T-helper 2 cell treated with Interferon-gamma antibody and Interleukin-4, amounts not matched to agents 5 μg/mL and 100 μg/mL, for 36 hours (primary cell): ENCODE measurements at places on chromosomes 13 and 19.
A peak's percentile ranks its signal among the peaks of the same experiment; 100 is the strongest.

GRCh38 chr19:47444388-47444821 lies 25.1 kb upstream of the MEIS3 start:
- no peak for DNase-seq

GRCh38 chr13:66974174-66974573 lies 256.0 kb downstream of the PCDH9 start:
- DNase-seq, result no peak

- no peak for DNase-seq
Observed at GRCh38 chr13:109454167-109454917, 332.0 kb downstream of the IRS2 start.

DNA sequence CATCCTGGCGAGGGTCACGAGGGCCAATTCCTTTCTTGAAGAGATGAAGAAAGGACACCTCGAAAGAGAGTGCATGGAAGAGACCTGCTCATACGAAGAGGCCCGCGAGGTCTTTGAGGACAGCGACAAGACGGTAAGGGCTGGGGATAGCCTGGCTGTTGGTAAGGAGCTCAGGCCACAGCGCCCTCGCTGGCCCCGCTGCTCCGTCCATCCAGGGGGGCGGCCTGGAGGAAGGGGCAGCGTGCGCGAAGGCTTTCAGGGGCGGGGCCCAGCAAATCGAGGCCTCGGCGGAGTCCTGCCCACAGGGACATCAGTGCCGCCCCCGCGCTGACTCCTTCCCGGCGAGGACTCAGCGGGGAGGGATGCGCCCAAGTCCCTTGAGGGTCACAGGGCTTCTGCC lies 6.9 kb downstream of the F10 start:
- DNase-seq, result no peak

- no peak for DNase-seq
Observed at GRCh38 chr13:34507630-34508029, 434.4 kb upstream of the NBEA start.

DNA sequence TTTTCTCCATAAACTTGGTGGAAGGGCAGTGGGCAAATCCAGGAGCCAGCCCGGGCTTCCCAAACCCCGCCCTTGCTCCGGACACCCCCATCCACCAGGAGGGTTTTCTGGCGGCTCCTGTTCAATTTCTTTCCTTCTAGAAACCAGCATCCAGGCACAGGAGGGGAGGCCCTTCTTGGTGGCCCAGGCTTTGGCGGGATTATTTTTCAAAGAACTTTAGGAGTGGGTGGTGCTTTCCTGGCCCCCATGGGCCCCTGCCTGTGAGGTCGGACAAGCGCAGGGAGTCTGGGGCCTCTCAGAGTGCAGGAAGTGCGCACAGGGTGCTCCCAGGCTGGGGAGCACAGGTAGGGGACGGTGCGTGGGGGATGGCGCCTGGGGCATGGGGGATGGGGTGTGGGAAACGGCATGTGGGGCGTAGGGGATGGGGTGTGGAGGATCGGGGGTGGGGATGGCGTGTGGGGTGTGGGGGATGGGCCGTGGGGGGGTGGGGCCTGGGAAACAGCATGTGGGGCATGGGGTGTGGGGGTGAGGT lies 396 bp downstream of the F7 start:
- DNase-seq, result no peak

GRCh38 chr19:39148939-39149529 lies 23.4 kb downstream of the PAK4 start:
- no peak for DNase-seq

DNA sequence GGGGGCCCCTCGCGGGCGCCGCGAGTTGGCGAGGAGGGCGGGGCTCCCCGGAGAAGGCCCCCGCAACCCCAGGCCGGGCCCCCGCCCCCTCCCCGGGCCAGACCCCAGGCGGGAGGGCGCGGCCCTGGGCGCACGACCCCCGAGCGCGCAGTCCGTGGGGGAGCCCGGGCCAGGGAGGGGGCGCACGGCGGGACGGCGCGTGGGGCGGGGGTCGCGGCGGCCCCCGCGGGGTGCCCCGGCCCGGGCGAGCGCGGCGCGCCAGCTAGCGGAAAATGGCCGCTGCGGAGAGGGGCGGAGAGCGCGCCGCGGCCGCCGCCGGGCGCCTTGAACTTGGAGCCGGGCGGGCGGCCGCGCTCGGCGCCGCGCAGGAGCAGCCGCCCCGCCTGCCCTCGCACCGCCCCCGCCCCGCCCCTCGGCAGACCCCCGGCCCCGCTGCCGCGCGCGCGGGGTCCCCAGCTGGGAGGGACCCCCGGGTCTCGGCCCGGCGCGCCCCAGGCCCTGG lies 6.4 kb upstream of the NFIC start:
- DNase-seq, result peak; percentile 21

- no peak for DNase-seq
Observed at GRCh38 chr13:23751195-23751594, 138.0 kb downstream of the MIPEP start.

GRCh38 chr13:91133941-91134802 lies 213.3 kb upstream of the MIR17HG start:
- peak; percentile 4 for DNase-seq

DNA sequence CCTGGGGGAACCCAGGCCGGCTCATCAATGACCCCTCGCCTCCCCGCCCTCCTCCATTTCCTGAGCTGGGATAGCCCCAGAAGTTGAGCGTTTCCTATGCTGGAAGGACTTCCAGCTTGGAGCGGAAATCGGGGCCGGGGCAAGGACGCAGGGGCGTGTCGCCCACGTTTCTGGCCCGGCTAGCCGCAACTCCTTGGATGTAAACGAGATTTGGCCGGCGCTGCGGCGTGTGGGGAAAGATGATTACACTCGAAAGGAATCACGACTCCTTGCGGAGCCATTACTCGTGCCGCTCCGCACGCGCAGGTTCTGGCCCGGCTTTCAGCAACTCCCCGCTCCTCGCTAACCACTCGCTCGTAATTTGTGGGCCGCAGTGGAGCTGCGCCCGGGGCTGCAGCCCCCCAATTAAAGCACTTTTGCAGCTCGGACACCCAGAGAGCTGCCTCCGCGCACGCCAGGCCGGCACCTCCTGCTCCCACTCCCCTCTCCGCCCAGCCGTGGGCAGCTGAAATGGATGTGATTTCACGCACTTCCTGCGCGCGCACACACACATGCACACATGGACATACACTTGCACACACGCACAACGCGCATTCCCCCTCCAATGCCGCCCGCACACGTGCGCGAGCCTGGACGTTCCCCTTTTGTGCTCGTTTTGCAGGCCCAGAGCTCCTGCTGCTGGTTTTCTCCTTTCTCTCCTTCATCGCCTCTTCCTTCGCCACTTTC lies 15.7 kb downstream of the ZIC5 start:
- DNase-seq, result no peak

GRCh38 chr13:26762745-26763345 lies 2.3 kb upstream of the GPR12 start:
- DNase-seq, result no peak

GRCh38 chr13:58999851-59000250 lies 1163.9 kb downstream of the DIAPH3 start:
- DNase-seq, result no peak

DNA sequence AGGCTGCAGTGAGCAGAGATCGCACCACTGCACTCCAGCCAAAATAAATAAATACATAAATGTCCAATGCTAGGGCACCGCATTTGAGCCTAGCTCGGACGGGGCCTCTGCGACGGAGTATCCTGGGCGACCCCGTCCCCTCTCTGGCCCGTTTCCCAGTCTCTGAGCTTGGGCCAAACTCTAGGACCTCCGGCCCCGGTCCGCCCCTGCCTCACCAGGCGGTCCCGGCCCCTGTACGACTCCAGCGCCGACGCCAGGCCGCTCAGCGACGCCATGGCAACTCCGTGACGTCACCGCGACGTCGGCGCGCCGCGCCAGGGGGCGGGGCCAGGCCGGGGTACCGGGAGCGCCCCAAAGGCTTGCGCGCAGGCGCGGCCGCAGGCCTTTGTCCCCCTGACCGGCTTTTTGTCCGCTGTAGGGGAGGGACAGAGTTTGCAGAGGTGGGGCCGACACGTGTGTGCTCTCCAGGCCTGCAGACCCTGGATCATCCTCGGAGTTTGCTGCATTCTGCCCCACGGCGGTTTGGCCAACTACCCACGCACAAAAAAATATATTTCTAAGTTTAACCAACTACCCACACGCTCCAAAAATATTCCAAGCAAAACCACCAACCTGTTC lies at the start of gene PEX11G:
TSS of gene PEX11G (minus strand) at position 300 of the 618 bp plus-strand sequence. CDS start at position 275, 25 bp downstream.
- peak; percentile 92 for DNase-seq

GRCh38 chr19:56086671-56087430 lies 34.2 kb downstream of the ZNF787 start:
- DNase-seq, result no peak

DNA sequence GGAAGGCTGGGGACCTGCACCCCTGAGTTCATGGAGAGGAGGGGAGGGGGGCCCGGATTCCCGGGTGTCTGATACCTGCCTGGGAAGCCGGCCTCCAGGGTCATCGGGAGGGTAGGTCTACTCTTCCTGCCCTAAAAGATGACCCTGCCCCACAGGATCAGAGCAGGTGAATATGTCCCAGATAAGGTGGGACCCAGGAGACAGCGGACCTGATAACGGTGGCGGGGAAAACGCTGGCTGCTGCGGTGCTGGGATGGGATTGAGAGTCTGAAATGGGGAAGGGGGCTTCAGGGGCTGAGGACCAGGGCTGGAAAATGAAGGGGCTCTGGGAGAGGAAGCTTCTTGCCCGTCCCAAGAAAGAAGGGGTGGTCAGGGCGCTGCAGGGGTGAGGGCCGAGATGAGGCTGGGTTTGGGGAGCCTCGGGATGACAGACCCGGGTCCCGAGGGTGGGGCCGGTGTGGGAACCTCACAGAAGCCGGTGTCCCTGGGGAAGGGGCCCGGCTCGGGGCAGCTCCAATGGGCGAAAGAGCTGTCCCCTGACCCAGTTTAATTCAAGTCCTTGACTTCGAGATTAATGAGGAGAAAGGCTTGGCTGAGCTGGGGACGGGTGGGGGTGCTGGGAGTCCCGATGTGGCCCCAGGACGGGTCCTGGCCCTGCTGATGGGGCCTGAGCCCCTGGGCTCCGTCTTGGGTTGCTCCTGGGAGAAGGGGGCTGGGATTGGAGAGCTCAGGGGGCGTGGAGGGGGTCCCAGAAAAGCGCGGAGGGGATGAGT lies 823 bp downstream of the TTYH1 start:
- no peak for DNase-seq

- DNase-seq, result no peak
Observed at GRCh38 chr19:46124638-46125115, at the start of gene IGFL3. IGFL3 (minus strand) TSS chr19:46124688; CDS start chr19:46124649, 39 bp downstream.

DNA sequence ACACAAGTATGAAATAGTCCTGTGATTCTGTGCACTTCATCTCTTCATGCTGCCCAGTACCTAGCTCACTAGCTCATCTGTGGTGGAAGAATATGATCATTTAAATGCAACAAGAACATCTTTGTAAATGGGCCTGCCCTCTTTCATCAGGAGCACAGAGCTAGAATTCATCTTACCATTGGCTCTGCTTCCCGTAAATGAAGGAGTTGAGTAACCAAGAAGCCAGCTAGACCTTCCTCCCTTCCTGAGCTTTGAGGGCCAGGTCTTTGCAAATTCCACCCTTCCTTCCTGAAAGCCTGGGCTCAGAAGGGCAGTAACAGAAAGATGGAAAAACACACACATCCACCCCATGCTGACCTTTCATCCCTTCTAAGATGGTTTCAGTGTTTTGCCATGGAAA lies 82.0 kb downstream of the FRY start:
- no peak for DNase-seq

GRCh38 chr13:30998136-30999088 lies 66.0 kb downstream of the TEX26 start:
- no peak for DNase-seq

DNA sequence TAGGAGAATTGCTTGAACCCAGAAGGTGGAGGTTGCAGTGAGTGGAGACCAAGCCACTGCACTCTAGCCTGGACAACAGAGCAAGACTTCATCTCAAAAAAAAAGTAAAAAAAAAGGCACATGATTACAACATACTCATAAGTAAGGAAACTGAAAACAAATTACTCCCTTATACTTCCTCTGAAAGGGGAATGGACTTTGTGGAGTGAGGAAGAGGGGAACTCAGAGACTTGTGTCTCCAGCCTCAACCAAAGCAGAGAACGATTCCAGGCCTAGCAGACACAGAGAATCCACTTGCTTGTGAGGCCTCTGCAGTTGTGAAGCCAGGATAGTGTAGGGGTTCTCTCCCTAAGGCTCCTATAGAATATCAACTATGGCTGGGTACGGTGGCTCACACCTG lies 4.3 kb upstream of the LATS2 start:
- DNase-seq, result no peak

- DNase-seq, result no peak
Observed at GRCh38 chr13:38024431-38024830, 154.9 kb upstream of the TRPC4 start.

DNA sequence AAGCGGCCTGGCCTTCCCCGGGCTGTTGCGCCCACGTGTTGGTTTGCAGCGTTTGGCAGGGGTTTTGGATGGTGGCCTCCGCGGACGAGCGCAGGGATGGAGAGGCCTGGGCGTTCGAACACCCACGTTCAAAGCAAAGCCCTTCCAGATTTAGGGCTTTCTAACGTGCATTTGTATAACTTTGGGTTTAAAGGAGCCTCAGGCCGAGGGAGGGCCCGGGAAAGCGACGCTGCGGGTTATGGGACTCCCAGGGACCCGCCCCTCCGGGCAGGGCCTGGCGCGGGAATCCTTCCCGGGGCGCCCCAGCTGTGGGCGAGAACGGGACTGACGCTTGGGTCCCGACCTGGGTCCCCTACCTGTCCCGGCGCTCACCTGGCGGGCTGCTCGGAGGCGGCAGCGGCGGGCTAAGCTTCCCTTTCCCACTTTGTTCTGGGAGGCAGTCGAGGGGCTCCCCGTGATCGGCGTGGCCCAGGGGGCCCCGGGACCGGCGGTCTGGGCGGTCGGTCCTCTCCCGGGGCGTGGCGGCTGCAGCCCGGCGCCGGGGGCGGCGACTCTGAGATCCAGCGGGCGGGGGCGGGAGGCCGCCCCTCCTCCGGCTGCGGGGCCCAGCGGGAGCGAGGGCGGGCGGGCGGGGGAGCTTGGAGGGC lies at the start of gene FBXO17:
TSS of gene FBXO17 (minus strand) at position 529 of the 647 bp plus-strand sequence. CDS start 25,423 bp downstream, outside the sequence.
- no peak for DNase-seq

- DNase-seq, result no peak
Observed at GRCh38 chr19:52786078-52786463, 520 bp downstream of the ZNF600 start.

- peak; percentile 67 for DNase-seq
Observed at GRCh38 chr19:47228168-47228936, 2.6 kb downstream of the BBC3 start.

DNA sequence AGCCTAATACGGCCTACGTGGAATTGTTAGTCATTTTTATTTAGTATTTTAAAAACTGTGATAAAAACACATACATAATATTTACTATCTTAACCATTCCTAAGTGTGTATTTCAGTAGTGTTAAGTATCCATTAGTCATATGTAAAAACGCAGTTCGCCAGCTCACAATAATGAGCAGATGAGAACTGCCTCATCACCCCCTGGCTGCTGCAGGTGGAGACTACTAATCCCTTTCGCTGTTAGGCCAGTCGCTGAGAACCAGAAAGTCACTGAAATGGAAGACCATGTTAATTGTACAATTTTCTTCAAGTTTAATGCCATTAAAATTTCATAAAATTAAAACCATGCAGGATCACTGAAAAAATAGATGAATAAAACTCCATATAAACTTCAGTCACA lies 1.6 kb downstream of the ESD start:
- DNase-seq, result no peak

DNA sequence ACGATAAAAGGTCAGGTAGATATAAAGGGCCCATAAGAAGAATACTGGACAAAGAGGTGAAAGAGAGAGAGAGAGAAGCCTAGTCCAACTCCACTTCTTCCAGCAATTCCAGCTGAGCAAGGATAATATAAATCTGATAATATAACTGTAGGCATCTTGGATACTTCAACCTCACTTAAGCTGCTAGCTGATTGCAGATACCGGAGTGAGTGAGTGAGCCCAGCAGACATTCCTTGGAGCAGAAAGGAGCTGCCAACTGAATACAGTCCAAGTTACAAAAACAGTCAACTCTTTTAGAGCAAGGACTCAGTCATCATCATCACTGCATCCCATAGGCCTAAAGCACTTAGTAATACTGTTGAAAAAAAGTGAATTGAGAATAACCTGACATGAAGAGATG lies 387.6 kb downstream of the SLITRK6 start:
- DNase-seq, result no peak
